Stimulated activated CD4-positive, alpha-beta T cell treated with anti-CD3 and anti-CD28 coated beads, Interleukin-2, amount 100 ng/mL, for 48 hours (primary cell): ENCODE measurements at places on chromosomes 13 and 19.
A peak's percentile ranks its signal among the peaks of the same experiment; 100 is the strongest.

GRCh38 chr13:51912091-51912490, 50.3 kb downstream of the CCDC70 start:
- DNase-seq = no peak

DNA sequence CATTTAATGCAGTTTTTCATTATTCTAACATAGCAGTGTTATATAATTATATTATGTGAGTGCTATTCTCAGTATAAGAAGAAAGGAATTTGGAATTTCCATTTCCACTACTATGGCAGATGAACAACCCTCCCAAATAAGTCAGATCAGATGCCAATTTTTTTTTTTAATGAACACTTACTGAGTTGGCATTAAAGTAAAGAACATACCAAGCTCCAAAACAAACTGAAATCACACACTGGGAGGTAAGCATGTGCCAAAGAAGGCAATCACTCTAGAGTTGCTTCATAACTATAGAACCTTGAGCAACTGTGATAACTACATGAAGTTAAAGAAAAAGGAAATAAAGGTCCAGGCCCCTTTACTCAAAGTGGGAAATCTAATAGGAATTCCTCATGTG, 90.3 kb downstream of the RNF17 start:
- DNase-seq = no peak

- no peak for DNase-seq
Observed at GRCh38 chr19:41112728-41113290, 1.4 kb upstream of the CYP2F1 start.

- no peak for DNase-seq
Observed at GRCh38 chr19:42189133-42189532, 28.3 kb downstream of the DEDD2 start.

GRCh38 chr19:33876192-33876591, 79.5 kb downstream of the KCTD15 start:
- DNase-seq = no peak

DNA sequence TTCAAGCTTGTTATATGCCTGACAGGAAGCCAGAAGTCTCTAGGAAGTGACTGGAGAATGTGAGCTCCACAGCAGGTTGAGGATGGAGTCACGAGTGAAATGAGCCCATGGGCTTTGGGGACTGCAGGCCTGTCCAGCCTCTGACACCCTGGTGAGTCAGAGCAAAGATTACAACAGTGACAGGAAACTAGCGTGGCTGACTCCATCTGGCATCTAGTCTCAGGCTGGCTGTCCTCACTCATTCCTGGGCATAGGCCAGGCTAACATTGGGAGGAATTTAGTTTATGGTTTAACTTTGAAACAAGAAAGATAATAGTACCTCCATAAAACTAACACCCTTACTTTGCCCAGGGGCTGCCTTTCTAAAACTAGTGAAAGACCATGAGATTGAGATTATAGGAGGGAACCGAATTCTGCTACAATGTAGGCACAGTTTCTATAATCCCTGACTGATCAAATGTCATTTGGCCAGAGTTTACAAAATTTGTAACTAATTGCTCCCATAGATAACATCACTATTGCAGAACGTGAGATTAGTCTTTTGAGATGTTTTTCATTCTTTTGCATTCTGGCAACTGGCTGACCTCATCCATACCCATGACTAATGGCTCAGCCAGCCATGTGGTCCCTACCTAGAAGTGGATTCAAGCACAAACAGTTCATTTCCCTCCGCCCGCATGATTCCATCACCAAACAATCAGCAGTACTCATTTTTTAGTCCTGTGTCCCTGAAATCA, 28.4 kb downstream of the PSG1 start:
- DNase-seq = no peak

DNA sequence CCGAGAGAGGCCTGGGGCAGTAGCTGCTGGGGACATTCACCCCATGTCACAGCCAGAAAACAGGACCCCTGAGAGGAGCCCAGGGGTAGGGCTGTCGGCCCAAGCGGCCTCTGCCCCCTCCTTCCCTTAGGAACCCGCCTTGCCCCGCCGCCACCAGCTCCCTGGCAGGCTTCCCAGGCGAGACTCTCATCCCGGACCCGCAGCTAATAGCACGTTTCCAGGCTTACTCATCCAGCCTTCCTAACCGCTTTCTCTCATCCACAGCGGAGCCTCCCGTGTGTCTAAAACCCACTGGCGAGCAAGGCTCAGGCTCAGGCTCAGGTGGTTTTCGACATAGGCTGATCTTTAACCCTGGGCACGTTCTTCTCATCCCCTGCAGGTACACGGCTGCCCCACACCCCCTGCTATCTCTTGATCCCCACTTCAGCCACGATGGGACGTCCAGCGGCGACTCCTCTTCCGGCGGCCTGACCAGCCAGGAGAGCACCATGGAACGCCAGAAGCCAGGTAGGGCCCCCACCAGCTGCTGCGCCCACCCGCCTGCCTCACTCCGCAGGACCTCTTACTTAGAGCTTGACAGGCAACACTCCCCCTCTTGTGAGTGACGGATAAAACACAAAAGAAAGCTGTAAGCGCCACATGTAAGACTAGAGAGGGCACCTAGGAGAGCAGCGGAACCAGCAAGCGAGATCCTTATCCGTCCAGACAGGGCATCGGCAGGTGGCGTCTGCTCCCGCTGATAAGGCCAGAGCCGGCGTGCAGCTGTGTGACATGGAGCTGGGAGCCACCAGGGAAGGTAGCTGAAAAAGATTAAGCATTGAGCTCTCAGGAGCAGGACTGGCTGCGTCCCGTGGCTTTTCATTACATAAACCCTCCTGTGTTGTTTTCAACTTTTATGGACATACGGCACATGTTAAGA, 71.3 kb downstream of the DPF1 start:
- no peak for DNase-seq

DNA sequence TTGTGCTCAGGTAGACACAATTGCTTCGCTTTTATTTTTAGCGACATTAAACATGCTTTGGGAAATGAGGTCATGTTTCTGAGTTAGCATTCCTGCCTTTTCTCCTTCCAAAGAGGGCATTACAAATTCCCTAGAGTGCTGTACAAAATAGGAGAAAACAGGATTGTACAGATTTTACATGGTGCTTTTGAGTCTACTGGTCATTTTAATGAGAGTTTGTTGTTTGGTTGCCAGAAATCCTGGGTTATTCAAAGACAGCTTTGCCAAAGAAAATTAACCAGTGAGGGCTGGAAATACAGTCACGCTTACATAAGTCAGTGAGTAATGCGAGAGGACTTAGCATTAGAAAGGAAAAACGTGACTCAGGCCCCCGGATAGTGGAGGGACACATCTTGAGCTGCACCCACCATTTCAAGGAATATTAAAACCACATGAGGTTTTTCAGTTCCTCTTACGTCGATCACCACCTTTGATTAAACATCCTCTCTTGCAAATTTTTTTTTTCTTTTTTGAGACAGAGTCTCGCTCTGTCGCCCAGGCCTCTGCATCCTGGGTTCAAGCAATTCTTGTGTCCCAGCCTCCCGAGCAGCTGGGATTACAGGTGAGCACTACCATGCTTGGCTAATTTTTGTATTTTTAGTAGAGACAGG, 55.4 kb downstream of the SACS start:
- peak; percentile 39 for DNase-seq

GRCh38 chr13:53336441-53337160, 308.0 kb downstream of the OLFM4 start:
- DNase-seq = no peak

GRCh38 chr13:50401049-50401505, 385.8 kb downstream of the KCNRG start:
- no peak for DNase-seq

GRCh38 chr13:113404366-113404722, 40.4 kb upstream of the GRTP1 start:
- no peak for DNase-seq

DNA sequence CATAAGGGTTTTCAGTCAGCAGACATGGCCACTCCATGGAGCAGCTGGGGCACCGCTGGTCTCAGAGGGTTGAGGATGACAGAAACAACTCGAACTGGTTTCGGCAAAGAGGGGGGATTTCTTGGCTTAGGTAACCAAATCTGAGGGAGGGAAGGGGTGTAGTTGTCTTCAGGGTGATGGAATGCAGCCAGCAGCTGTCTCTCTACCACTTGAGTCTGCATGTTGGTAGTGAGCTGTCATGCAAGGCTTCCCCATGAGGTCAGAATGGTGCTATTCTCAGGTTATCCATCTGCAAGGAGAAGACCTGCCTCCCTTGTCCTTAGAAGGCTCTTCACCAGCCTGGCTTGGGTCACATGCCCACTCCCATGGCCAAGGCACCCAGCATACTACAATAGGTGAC, 55.6 kb upstream of the PEG3 start:
- DNase-seq = no peak

DNA sequence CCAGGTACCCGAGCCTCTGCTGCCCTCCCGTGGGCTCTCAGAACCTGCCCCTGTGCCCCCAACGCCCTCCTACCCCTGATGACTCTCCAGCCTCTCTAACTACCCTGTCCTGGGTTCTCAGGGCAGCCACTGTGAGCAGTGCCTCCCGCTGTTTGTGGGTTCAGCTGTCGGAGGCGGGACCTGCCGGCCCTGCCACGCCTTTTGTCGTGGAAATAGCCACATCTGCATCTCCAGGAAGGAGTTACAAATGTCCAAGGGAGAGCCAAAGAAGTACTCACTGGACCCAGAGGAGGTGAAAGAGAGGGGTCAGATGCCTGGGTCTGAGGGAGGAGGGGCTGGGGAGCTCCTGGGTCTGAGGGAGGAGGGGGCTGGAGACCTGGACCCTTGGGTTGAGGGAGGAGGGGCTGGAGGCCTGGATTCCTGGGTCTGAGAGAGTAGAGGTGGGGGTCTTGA, 20.0 kb downstream of the CNFN start:
- no peak for DNase-seq

GRCh38 chr19:4518345-4519171, at the start of gene PLIN4:
TSS of gene PLIN4 (minus strand) at chr19:4518486. CDS start at chr19:4518272, 214 bp downstream.
- DNase-seq = no peak

- DNase-seq = no peak
Observed at GRCh38 chr13:110262508-110263291, 44.3 kb downstream of the COL4A1 start.

DNA sequence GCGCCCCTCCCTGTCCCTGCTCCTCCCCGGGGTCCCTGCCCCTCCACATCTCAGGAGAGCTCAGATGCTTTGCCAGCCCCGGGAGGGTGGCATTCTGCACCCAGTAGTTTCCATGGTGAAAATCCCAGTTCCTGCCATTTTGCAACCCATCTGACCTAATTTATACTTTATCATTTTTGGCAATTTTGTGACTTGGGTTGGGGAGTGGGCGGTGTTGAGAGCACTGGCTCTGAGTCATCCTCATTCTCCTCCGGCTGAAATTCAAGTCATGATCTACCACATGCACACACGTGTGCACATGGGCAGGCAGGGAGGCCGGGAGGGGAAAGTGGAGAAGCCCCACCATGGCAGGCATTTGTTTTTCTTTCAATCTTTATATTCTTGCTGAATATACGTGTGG, 208.6 kb downstream of the URI1 start:
- DNase-seq = no peak

- no peak for DNase-seq
Observed at GRCh38 chr13:75391432-75392100, 90.4 kb downstream of the TBC1D4 start.

- DNase-seq = peak; percentile 23
Observed at GRCh38 chr13:114313061-114313860, 1.0 kb upstream of the CHAMP1 start.

DNA sequence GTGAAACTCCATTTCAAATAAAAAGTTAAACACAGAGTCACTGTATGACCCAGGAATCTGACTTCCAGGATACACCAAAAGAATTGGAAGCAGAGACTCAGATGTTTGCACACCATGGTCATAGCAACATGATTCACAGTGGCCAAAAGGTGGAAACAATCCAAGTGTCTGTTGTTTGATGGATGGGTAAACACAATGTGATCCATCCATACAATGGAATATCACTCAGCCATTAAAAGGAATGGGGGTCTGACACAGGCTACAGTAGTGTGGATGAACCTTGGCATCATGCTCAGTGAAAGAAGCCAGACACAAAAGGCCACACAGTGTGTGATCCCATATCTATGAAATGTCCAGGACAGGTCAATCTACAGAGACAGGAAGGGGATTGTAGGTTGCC, 174.3 kb downstream of the PTPRS start:
- DNase-seq = no peak

GRCh38 chr13:21235174-21235573, 58.7 kb downstream of the MRPL57 start:
- DNase-seq = no peak

DNA sequence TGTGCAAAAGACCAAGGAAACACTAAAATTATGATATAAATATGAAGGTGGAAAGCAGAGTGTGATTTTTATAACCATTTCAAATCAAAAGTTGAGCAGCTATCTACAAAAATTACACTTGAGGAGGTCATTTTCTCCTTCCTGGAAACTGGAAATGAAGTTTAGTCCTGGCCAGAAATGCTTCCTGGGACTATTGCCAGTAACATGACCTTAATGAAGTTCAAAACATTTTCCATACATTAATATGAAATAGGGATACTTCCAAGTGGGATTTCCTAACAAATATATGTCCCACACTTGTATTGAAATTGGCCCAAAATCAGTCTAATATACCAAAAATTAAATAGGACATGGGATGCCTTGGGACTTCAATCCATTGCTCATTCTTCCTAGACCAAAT, 1556.8 kb upstream of the MIR17HG start:
- DNase-seq = no peak

DNA sequence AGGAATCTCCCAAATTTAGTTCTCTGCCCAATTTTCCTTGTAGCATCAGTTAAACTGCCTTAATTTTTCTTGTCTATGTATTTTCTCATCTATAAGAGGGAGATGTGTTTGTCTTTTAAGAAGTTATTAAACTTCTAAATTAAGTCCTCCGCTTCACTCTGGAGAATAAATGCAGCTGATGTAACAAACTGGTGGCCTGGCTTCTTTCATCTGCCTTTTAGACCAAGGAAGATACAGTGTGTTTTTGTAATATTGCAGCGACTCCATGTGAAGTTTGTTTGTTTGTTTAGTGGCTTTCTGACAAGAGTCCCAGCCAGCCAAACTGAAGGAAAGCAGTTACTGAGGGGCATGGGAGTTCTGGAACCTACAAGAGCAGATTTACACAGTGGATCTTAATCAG, 56.4 kb downstream of the KLF12 start:
- no peak for DNase-seq

- DNase-seq = no peak
Observed at GRCh38 chr19:15050639-15051038, 1.4 kb downstream of the CASP14 start.

GRCh38 chr13:84831666-84832657, 949.7 kb upstream of the SLITRK1 start:
- no peak for DNase-seq

GRCh38 chr19:57079656-57080055, 40.1 kb upstream of the USP29 start:
- DNase-seq = no peak
